ENCODE measurements at places on chromosomes 16 and 17.

DNA sequence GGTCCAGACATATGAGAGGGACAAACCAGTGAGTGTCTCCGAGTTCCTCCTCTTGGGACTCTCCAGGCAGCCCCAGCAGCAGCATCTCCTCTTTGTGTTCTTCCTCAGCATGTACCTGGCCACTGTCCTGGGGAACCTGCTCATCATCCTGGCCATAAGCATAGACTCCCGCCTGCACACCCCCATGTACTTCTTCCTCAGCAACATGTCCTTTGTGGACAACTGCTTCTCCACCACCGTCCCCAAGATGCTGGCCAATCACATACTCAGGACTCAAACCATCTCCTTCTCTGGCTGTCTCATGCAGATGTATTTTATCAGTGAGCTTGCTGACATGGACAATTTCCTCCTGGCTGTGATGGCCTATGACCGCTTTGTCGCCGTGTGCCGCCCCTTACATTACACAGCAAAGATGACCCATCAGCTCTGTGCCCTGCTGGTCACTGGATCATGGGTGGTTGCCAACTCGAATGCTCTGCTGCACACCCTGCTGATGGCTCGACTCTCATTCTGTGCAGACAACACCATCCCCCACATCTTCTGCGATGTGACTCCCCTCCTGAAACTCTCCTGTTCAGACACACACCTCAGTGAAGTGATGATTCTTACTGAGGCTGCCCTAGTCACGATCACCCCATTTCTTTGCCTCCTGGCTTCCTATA is 19.2 kb downstream of the ZNF200 start:
- no peak for DNase-seq
- H3K36me3 ChIP-seq: no peaks in the 10 kb centered on the region
- H3K27ac ChIP-seq: no peak overlapping the region
- H3K4me1 ChIP-seq: no peaks in the 10 kb centered on the region

GRCh38 chr16:59295993-59296736 is 562.0 kb upstream of the GOT2 start:
- H3K4me1 ChIP-seq: no peaks in the 10 kb centered on the region
- no peaks in the 10 kb centered on the region for H3K27me3 ChIP-seq
- H3K4me3 ChIP-seq: no peak overlapping the region
- DNase-seq: no peak
- H3K27ac ChIP-seq: no peak overlapping the region

DNA sequence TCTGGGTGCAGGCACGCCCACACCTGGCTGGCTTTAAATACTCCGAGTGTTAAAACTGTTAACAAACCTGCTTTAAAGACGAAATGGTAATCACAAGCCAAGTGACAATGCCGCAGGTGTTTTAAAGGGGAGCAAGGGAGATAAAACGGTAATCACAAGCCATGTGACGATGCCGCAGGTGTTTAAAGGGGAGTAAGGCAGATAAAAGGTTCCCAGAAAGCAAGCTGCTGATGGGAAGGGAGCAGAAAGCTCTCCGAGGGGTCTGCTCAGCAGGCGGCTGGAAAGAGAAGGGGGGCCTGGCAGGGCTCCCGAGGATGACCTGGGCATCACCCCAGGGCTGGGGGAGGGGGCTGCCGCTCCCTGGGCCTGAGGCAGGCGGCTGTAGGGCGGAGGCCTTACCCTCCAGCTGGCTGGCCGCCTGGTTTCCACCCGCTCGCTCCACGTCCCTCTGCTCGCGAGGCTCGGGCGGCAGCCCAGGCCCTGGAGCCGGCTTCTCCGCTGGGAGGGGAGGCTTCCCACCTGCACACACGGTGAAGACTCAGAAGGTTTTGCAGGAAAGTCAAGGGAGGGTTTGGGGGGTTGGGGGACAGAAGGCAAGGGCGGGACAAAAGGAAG is 12.1 kb downstream of the NDUFAF8 start:
- H3K4me3 ChIP-seq: no peak overlapping the region
- H3K4me1 ChIP-seq: no peaks in the 10 kb centered on the region
- H3K27ac ChIP-seq: no peak overlapping the region
- H3K36me3 ChIP-seq: peaks cover 43% of the 10 kb centered on the region

DNA sequence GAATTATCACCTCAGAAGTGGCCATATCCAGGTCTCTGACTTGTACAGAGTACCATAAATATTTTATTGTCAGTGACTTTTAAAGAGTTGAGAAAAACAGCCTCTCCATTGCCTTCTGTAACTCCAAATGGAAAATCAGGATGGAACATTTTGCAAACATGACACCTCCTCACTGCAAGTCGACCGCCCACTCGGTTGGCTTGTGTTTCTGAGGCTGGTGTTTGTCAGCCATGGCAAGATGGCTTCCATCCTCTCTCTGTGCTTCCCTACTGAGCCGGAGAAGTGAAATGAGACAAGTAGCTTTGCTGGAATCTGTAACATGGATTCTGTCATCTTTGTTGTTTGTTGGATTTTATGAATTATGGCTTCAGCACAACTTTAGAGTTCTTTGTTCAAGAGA is 172.8 kb downstream of the RBFOX1 start:
- no peak overlapping the region for H3K4me3 ChIP-seq
- no peak for DNase-seq
- no peaks in the 10 kb centered on the region for H3K36me3 ChIP-seq
- no peaks in the 10 kb centered on the region for H3K27me3 ChIP-seq
- H3K27ac ChIP-seq: no peak overlapping the region

- DNase-seq: peak; percentile 9
- H3K27me3 ChIP-seq: no peaks in the 10 kb centered on the region
- H3K27ac ChIP-seq: no peak overlapping the region
- H3K4me3 ChIP-seq: no peak overlapping the region
Observed at GRCh38 chr17:65261152-65261551, 124.0 kb downstream of the RGS9 start.

GRCh38 chr16:21994856-21995465 is 6.0 kb downstream of the PDZD9 start:
- no peak overlapping the region for H3K27ac ChIP-seq
- no peaks in the 10 kb centered on the region for H3K36me3 ChIP-seq
- no peaks in the 10 kb centered on the region for H3K4me1 ChIP-seq
- peak; percentile 21 for DNase-seq

DNA sequence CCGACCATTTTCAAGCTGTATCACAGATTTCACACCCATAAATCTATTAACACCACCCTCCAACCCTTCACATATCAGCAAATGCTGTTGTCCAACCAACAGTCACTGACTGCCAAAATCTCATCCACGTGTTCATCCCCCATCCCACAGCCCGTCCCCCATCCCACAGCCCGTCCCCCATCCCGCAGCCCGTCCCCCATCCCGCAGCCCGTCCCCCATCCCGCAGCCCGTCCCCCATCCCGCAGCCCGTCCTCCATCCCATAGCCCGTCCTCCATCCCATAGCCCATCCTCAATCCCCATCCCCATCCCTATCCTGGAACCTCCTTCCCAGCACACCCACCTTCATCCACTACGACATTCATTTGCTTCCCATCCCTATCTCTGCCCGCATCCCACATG is 14.1 kb downstream of the DLG4 start:
- H3K4me3 ChIP-seq: no peak overlapping the region
- H3K27me3 ChIP-seq: no peaks in the 10 kb centered on the region
- H3K4me1 ChIP-seq: peaks cover 10% of the 10 kb centered on the region
- peaks cover 18% of the 10 kb centered on the region for H3K36me3 ChIP-seq
- no peak overlapping the region for H3K27ac ChIP-seq
- DNase-seq: no peak

DNA sequence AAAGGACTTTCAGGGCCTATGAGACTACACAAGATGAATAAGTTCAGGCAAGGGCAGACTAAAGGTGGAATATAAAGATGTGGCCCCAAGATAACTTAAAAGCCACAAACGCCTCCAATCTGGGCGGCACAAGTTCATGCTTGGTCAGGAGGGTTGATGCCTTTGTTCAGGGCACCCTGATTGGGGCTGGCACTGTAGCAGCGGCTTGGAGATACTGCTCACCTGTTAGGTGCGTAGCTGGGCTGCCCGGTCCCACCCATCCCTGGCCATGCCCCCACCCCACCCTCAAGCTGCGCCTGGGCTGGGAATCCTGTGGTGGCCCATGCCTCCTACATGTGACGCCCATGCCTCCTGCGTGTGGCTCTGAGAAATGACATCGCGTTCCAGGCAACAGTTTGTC is 12.5 kb upstream of the SLC13A2 start:
- no peak overlapping the region for H3K4me3 ChIP-seq
- no peak overlapping the region for H3K27ac ChIP-seq
- no peak for DNase-seq
- no peaks in the 10 kb centered on the region for H3K4me1 ChIP-seq
- H3K27me3 ChIP-seq: no peaks in the 10 kb centered on the region

GRCh38 chr17:60744355-60744966 is 66.8 kb downstream of the BCAS3 start:
- H3K27me3 ChIP-seq: no peaks in the 10 kb centered on the region
- no peak overlapping the region for H3K4me3 ChIP-seq
- no peak for DNase-seq
- no peak overlapping the region for H3K27ac ChIP-seq
- H3K4me1 ChIP-seq: no peaks in the 10 kb centered on the region

DNA sequence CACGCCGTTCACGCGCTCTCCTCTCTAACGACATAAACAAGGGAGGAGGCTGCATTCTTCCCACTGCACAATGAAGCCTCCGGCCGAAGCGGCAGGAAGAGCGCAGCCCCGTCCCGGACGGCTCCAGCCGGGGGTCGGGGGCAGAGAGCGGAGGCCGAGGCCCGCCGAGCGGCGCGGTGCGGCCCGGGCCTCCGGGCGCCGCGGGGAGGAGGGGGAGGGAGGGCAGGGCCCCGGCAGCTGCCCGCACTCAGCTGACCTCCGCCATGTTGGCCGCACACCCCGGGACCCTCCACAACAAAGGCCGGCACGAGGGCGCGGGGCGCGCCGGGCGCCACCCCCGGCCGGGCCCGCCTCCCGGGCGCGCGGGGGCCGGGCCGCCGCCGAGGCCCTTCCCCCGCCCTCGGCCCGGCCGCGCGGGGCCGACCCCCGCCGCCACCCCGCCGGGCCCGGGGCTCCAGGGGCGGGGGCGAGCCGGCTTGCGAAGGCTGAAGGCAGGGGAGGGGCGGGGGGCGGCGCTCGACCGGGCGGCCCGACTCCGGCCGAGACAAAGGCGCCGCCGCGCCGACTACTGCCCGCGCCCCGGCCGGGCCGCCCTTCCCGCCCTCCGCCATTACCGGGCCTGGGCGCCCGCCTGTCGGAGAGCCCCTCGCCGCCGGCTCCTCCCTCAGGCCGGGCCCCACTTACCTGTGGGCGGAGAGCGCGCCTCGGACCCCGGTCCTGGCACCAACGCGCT is 527 bp downstream of the SIAH1 start:
- no peaks in the 10 kb centered on the region for H3K36me3 ChIP-seq
- no peaks in the 10 kb centered on the region for H3K4me1 ChIP-seq
- H3K27ac ChIP-seq: peak overlapping the region; percentile 100
- DNase-seq: peak; percentile 30
- no peaks in the 10 kb centered on the region for H3K27me3 ChIP-seq

DNA sequence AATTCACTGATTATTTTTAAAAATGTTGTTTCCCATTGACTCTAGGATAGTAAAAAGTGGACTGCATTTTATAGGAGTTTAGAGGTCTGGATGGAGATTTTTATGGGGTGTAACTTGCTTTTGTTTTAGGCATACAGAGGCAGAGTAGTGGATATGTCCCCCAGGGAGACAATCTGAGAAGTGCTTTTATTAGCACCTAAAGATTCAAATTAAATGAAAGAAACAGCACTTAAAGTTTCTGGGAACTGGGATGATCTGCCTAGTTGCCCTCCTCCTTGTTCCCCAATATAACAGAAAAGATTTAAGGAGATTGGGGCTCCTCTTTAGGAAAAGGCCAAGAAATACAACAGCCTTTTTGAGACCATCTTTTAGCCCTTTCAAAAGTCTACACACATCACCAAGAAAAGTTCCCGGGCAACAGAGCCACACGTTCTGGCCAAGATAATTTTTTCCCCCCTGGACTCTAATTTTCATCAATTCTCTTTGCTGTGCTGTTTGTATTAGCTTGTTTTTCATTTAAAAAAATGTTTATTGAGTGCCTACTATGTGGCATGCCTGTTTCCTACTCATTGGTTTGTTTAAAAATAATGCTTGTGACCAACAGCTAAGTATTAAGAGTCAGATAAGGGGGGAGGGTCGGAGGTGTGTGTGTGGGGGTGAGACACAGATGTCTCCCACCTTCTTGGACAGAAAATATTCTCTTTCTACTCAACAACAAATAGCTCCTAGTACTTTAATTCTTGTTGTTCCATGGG is 2.5 kb upstream of the IGF2BP1 start:
- H3K27ac ChIP-seq: peak overlapping the region; percentile 99
- H3K27me3 ChIP-seq: no peaks in the 10 kb centered on the region
- no peaks in the 10 kb centered on the region for H3K36me3 ChIP-seq
- DNase-seq: no peak
- no peaks in the 10 kb centered on the region for H3K4me1 ChIP-seq

GRCh38 chr16:3401719-3402397 is 843 bp downstream of the ZNF174 start:
- no peak for DNase-seq
- peaks cover 15% of the 10 kb centered on the region for H3K36me3 ChIP-seq
- H3K4me1 ChIP-seq: peaks cover 10% of the 10 kb centered on the region
- no peak overlapping the region for H3K27ac ChIP-seq
- H3K4me3 ChIP-seq: no peak overlapping the region

- no peaks in the 10 kb centered on the region for H3K27me3 ChIP-seq
- peaks cover 3% of the 10 kb centered on the region for H3K4me1 ChIP-seq
- H3K27ac ChIP-seq: no peak overlapping the region
- no peak for DNase-seq
- H3K4me3 ChIP-seq: no peak overlapping the region
Observed at GRCh38 chr16:71407731-71408130, 34.1 kb downstream of the TLE7 start.

- H3K36me3 ChIP-seq: no peaks in the 10 kb centered on the region
- no peaks in the 10 kb centered on the region for H3K27me3 ChIP-seq
Observed at GRCh38 chr16:8262299-8262698, 328.0 kb downstream of the TMEM114 start.

- H3K36me3 ChIP-seq: no peaks in the 10 kb centered on the region
- no peaks in the 10 kb centered on the region for H3K27me3 ChIP-seq
- H3K27ac ChIP-seq: no peak overlapping the region
- H3K4me3 ChIP-seq: no peak overlapping the region
- H3K4me1 ChIP-seq: no peaks in the 10 kb centered on the region
Observed at GRCh38 chr16:21684199-21684598, 20.4 kb downstream of the OTOA start.

DNA sequence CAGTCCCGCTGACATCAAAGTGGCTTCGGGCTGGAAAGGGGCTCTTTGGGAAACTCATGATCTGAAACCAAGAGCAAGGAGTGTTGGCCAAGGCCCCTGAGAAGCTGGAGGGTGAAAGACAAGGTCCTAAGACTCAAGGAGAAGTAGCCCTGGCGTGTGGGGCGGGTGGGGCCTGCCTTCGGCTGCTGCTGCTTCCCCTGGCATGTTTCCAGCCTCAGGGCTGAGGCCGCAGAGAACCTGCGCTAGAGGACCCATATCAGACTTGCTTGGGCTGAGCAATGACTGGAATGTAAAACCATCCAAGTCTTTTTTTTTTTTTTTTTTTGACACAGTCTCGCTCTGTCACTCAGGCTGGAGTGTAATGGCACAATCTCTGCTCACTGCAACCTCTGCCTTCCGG is 67.5 kb upstream of the GCSH start:
- DNase-seq: peak; percentile 91
- H3K4me3 ChIP-seq: no peak overlapping the region
